ENCODE measurements at places on chromosomes 4 and X.

- no peak for DNase-seq
These were observed 46.6 kb downstream of the SHROOM2 start for GRCh38 chrX:9832811-9833210.

- DNase-seq, result no peak
These were observed 118.6 kb upstream of the BEND4 start for GRCh38 chr4:42271096-42271495.

GRCh38 chr4:173420801-173421200, 21.9 kb upstream of the SCRG1 start:
- DNase-seq, result no peak

DNA sequence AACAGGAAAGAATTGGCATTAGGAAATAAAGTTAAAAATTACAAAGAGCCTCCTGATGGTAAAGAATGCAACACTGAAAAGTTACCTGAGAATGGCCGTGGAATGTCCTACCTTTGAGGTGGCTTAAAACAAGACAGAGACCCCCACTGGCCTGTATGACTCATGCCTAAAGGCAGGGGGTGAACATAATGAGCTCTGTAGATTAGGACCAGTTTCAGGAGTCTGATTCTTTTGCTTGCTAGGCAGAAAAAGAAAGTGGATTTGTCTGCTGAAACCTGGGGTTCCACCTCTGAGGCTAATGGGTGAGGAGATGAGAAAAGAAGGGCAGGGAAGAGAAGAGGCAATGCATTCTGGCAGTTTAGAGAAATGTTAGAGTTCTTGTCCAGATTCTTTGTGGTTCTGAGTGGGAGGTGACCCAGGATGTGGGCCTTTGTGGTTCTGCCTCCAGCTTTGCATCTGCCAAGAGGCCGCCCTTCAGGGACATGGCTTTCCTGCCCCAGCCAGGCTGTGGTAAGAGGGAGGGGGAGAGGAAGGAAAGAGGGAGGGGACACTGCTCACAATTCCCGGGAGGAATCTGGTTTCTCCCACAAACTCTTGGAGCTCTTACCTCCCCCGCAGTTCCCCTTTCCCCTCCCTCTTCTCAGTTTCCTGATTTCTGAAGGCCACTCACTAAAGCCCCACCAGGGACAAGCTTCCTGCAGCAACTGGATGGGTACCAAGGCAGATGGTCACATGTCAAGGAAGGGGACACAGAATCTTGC, 109.6 kb downstream of the EFNB1 start:
- no peak for DNase-seq

DNA sequence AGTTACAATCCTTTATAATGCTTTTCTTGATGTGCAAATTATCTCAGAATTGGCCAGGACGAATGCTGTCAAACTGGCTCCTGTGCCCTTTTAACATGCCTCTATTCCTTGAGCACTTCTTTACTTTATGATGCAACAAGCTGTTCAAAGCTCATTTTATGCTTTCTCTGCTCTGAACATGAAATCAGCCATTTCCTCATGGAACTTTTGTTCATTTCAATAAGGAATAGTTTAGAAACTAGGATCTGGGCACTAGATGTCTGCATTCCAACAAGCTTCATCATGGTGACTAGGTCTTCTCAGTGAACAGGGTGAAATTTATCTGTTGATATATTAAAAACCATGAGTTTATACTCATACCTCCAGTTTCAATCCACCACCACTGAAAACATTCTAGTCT, 87.3 kb upstream of the TEX13A start:
- DNase-seq, result no peak

- DNase-seq, result no peak
These were observed 12.9 kb downstream of the DCK start for GRCh38 chr4:71006203-71006907.

DNA sequence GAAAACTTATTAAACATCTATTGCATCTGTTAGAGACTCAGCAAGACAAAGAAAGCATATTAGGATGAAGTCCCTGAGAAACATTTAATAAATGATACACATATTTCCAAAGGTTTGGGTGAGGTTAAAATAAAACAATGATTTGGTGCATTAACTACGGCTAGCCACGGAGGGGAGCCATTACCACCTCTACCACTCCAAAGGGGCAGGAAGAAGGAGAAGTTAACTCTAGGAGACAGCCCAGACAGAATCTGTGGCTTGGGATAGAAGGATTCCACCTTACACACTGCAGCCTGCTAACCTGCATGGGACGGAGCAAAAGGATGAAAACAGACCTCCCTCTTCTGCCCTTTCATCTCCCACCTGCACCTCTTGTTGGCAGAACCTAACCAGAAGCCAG, 189.1 kb upstream of the C1QTNF7 start:
- no peak for DNase-seq

DNA sequence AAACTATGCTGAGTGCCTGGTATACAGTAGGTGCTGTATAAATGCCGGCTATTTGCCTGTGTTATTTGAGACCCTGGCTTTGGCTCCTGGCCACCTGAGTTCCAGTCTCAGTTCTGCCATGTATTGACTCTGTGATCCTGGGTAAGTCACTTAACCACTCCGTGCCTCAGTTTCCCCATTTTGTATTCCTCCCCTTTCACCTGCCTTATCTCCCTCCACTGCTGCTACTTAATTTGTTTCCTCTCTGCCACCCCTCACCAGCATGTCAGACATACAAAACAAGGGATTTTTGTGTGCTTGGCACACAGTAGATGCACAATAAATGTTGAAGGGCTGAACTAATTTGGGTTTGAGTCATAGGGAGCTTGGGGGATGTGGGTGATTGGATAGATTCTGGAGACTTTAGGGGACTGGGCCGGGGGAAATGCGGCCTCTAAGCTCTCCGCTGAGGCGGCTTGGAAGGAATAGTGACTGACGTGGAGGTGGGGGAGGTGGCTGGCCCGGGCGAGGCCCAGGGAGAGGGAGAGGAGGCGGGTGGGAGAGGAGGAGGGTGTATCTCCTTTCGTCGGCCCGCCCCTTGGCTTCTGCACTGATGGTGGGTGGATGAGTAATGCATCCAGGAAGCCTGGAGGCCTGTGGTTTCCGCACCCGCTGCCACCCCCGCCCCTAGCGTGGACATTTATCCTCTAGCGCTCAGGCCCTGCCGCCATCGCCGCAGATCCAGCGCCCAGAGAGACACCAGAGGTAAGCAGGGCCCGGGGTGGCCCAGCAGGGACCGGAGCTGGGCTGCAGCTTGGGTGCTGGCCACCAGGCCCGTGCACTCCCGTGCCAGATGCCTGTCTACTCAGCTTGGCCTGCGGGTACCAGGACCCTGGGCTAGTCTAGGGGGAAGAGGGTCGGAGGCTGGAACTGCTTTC, at the start of gene TIMP1:
TIMP1 (plus strand) TSS at position 706 of the 917 bp plus-strand sequence. CDS start 980 bp downstream, outside the sequence.
- no peak for DNase-seq

GRCh38 chr4:89173336-89174090, 62.2 kb downstream of the TIGD2 start:
- no peak for DNase-seq
